GM12878 (cell line): ENCODE measurements at places on chromosomes 3 and 15.

DNA sequence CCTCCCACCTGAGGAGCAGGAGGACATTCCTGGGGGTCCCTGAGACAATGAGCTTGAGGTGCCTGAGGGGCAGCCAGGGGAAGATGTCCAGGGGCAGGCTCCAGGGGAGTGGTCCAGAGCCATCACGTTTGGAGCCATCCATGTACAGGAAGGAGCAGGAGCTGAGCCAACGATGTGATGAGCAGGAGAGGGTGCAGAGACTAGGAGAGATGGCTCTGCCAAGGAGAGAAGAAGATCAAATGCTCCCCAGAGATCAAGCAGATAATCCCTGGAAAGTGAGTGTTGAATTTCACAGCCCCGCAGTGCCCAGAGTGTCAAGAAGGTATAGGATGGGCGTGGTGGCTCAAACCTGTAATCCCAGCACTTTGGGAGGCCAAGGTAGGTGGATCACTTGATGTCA lies 97.8 kb upstream of the HERC1 start:
- no peak for DNase-seq

GRCh38 chr3:78026318-78026828 lies 986.5 kb downstream of the ROBO2 start:
- no peak for DNase-seq

DNA sequence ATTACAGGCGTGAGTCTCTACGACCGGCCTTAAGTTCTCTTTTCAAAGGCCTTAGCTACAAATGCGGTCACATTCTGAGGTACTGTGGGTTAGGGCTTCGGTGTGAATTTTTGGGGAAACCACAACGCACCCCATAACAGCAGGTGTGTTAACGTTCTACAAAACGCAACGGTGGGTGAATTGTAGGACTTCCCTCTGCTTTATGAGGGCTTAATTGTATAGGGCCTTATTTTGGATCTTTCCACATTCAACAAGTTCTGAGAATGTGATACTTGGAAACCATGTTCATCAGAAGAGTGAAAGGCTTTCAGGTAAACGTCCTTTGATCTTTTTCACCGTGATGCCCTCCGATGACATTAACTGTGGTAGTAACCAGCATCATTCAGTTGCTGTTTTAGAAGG lies 998.6 kb upstream of the CFAP20DC start:
- no peak for DNase-seq

GRCh38 chr3:137612291-137612690 lies 151.8 kb upstream of the SOX14 start:
- no peak for DNase-seq

GRCh38 chr15:63484433-63485186 lies 19.8 kb upstream of the USP3 start:
- DNase-seq, result no peak

- no peak for DNase-seq
Observed at GRCh38 chr3:71389911-71390573, 193.5 kb downstream of the FOXP1 start.

- DNase-seq, result no peak
Observed at GRCh38 chr3:69405067-69405466, 19.2 kb upstream of the FRMD4B start.

DNA sequence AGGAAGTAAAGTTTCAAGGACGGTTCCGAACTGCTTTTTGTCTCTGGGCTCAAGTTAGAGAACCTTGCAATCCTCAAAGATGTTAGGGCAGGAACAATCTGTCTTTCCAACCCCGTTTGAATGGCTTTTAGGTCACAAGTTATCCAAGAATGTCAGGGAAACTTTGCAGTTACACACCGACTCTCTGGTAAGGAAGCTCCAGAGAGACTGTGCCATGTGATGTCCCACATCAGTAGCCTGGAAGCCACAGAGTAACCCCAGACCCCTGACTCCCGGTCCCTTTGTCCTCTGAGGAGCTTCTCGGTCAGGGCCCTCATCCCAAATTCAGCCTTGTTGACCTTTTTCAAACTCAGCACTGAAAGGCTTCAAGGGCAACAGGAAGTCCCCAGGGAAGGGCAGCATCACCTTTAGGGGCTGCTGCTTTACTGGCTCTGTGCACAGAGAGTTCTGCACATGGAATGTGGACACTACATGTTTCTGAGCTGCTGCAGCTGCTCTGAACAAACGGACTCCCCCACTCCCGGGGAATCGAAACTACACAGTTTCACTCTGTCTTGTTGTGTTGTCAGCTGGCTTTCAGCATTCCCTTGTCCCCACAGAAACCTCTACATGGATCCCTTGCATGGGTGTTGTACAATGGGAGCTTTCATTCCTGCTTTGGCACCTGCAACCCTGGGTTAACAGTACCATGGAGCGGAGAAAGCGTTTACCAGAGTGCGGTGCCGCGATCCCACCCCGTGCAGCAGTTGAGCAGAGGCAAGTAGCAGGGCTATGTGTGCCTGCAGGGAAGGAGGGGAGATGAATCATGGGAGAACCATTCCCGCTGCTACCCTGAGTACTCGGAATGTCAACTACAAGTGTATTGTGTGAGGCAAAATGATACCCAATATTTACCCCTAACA lies 408.2 kb upstream of the THBS1 start:
- no peak for DNase-seq

DNA sequence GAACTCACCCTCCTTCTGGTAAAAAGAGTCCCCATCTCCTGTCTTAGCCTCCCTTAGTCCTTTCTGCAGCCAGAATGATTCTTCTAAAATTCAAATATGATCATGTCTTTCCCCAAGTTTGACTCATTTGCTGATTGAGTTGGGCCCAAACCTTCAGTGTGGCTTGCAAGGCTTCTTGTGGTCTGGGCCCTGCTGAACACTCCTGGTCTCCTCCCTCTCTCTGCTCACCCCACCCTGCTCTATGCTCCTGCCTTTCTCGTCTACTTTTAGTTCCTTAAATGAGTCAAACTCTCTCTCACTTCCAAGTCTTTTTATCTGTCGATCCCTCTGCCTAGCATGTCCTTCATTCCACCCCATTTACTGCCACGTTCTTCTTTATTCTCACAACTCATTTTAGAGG lies 72.6 kb downstream of the CCR1 start:
- DNase-seq, result no peak

- DNase-seq, result no peak
Observed at GRCh38 chr15:71136793-71137518, 21.7 kb downstream of the THSD4 start.

- DNase-seq, result no peak
Observed at GRCh38 chr15:67824197-67824968, 926 bp upstream of the SKOR1 start.

- peak; percentile 38 for DNase-seq
Observed at GRCh38 chr15:49215768-49216739, 46.0 kb downstream of the GALK2 start.

DNA sequence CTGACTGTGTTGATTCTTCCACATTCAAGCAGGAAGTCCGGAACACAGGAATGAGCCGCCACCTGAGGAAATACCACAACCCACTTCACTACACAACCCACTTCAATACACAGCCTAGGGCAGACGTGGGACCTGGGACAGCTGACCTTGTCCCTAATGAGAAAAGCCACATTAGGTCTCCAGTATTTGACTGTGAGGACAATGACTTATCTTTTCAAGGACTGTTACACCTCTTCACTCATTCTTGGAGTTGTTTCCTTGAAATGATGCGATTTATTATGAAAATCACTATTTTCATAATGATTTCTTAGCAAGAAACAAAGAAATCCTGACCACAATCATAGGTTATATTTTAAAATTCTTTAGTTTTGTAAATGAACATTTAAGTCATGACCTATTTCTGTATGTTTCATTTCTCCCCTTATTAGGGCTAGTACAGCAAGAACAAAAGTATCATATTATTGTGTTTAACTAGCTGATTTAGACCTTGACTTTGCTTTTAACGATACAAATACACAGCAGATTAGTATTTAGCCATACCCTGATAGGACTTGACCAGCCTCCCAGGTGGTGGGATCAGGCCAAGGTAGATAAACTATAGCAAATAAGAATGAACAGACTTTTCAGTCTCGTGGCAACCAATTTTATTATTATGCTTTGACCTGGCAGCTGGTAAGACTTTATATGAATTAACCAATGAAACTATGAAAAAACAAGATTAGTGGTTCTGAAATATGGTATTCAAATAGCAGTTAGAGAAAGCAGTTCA lies 6.0 kb downstream of the RAB27A start:
- DNase-seq, result no peak

- DNase-seq, result no peak
Observed at GRCh38 chr15:92304223-92304975, 89.3 kb upstream of the ST8SIA2 start.

DNA sequence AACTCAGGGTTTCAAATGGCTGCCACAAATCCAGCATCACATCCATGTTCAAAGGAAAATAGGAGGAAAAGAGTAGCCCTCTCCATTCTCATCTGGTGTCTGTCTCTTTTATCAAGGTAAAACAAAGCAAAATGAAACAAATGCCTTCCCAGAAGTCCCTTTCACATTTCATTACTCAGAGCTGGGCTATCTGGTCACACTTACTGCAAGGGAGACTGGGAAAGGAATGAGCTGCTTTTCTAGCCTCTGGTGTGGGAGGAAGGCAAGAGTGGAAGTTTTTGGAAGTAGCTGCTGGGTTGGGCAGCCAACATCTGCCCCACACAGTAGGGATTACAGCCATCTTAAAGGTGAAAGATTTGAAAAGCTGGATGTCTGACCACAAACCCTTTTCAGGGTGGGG lies 51.8 kb downstream of the KLF15 start:
- no peak for DNase-seq

GRCh38 chr15:37097144-37097919 lies 3.0 kb downstream of the MEIS2 start:
- DNase-seq, result no peak

GRCh38 chr3:43378066-43378935 lies 92.0 kb downstream of the SNRK start:
- peak; percentile 4 for DNase-seq

GRCh38 chr3:99471353-99472323 lies 166.8 kb upstream of the COL8A1 start:
- DNase-seq, result no peak

GRCh38 chr15:100026041-100026440 lies 292.8 kb upstream of the LYSMD4 start:
- no peak for DNase-seq

GRCh38 chr3:151859905-151860304 lies 13.5 kb upstream of the SUCNR1 start:
- DNase-seq, result no peak

DNA sequence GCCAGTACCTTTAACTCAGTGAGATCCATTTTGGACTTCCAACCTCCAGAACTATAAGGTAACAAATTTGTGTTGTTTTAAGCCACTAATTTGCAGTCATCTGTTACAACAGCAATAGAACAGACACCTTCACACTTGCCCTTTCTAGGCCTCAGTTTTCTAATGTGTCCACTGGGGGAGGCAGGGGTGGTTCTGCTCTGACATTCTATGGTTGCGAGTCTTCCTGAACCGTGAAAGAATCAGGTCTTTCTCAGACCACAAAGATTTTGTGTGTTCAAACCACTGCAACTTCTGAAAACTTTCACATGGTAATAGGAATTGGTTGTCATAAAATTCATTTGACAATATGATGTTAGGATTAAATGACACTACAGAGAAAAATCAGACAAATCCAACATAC lies 26.8 kb upstream of the CSTA start:
- peak; percentile 86 for DNase-seq

DNA sequence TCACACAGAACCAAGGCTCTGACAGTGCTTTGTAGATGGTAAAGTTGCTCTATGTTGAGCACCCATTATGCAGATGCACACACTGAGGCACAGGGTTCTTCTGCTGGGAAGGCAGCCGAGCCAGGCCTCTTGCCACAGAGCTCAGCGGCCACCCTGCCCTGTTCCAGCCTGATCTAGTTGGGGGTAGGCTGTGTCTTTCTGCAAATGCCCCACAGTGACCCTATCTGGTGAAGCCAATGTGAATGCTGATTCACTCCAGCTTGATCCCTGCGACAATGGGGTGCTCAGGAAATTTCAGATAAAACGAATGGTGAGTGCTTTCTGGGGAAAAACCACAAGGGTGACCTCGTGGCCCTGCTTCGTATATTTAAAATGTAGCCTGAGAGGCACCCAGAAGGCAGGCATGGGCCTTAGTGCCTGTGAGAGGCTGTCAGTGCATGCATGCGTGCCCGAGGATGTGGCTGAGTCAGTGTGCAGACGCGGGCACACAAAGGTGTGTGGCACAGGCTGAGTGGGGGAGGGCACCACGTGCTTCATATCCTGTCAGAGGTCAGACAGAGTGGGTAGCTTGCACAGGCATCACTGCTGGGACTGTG lies 85.7 kb downstream of the ATP2B2 start:
- no peak for DNase-seq

GRCh38 chr3:46509661-46510187 lies 11.9 kb downstream of the RTP3 start:
- no peak for DNase-seq
